Cortex of kidney (tissue), 1 donor: ENCODE measurements at places on chromosomes 11 and 22.

DNA sequence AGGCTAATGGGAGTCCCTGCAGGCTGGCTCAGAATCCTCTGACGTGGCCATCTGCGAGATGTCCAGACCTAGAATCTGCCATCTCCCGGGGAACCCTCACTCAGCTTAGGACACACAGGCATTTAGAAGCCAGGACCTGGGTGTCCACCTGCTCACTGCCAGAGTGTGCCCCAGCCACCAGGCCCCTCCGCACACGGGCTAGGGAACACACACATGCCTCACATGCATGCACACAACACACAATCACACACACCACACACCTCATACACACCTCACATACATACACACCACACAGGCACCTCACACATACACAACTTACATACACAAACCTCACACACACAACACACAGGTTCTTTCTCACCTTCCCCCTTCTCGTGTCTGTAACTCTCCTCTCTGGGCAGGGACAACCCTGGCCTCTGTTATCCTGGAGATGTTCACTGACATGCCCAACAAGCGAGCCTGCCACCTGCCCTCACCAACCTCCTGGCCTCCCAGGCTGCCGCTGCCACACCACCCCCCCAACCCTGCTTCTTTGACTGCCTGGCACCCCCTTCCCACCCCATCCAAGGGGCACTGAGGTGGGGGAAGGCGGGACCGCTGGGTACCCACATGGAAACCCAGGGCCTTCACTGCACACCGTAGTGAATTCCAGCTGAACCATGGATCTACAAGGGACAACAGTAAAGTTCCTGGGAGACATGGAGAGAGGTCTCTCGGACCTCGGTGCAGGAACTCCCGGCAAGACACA, 38.1 kb downstream of the GNB1L start:
- no peak for DNase-seq

DNA sequence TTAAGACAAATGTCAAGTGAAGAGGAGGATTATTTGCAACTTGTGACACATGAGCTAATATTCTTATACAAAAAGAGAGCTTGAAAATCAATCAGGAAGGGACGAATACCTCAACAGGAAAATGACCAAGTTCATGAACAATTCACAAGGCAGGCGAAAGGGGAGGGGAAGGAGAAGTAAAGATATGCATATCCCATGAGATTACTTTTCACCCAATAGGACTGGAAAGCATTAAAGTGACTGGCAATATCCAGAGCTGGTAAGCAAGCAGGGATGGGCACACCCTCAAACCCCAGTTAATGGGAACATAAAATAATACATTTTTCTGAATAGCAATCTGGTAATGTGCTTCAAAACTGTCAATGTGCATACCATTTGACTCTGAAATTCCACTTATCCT, 129.5 kb downstream of the SLC1A2 start:
- DNase-seq = no peak

- no peak for DNase-seq
Measured at GRCh38 chr11:776561-777287, 563 bp downstream of the GATD1 start.

DNA sequence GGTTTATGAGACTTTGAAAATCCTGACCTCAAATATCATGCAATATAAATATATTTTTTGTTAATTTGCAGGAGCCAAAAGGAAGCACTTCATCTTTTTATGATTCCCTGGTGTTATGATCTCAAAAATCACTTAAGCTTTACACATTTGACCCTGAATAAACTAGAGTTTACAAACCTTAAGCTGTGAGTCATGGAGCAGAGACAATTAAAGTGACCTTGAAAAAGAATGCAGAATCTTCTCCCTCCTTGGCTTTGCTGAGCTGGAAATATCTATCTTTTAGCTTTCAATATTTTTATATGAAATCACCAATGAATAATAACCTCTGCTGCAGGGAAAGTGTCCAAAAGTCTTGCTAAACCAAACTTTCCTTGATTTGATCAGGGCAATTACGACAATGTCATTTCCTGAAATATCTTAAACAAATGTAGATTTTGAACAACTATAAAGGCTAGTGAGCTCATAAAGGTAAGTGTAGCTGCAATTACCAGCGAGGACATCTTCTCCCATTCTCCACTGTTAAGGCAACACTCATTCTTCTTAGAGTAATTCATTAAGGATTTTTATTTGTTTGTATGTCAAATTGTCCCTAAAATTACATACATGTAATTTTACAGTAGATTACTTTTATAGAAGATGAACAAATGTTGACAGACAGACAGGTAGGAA, 747.0 kb upstream of the LUZP2 start:
- no peak for DNase-seq

DNA sequence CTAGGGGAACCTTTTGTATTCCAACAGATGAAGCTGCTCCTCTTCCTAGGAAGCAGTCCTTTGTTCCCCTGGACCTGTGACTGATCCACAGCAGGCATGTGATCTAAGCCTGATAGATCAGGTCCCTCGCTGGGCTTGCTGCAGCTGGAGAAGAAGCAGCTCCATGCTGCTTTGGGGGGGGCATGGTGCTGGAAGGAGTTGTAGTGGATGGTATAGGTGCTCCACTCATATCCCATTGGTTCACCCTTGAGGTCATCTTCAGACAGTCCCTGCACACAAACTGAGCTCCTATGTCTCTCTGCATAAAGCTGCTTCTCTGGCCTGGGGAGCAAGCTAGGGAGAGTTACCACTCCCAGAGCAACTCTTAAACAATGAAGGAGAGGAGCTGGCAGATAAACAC, 9.5 kb upstream of the RIC3 start:
- no peak for DNase-seq

- no peak for DNase-seq
Measured at GRCh38 chr11:16191212-16191867, 165.0 kb downstream of the SOX6 start.

GRCh38 chr11:70290361-70291065, 20.0 kb downstream of the PPFIA1 start:
- no peak for DNase-seq

GRCh38 chr11:69445131-69445470, 36.4 kb upstream of the LINC01488 start:
- DNase-seq = no peak

DNA sequence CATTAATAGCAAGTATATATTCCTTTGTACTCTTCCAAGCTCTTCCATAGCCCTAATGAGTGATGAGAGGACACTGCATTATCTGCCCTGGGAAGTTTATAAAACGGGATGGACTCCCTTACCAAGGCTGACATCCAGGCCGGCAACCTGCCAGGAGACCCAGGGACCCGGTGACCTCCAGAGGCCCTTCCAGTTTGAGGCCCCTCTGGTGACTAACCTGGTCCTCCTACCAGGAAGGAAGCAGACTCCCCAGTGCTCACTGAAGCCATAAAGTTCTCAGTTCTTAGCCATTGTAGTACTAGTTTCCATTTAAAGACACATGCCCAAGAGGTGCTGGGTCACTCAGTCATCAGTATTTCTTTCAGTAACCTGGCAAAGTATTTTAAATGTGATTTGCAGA, 345.4 kb downstream of the TENM4 start:
- DNase-seq = no peak

DNA sequence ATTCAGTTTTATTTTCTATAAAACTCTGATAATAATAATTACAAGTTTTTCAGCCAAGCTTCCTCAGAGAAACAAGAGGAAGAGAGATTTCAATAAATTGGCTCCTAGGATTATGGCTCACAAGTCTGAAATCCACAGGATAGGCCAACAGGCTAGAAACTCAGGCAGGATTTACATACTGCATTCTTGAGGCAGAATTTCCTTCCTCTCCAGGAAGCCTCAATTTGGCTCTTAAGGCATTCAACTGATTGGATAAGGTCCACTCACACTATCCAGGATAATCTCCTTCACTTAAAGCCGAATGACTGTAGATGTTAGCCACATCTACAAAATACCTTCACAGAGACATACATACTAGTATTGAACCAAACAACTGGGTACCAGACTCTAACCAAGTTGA, 120.3 kb upstream of the FAT3 start:
- no peak for DNase-seq

- no peak for DNase-seq
Measured at GRCh38 chr22:30979932-30980331, 10.9 kb downstream of the TUG1 start.

- DNase-seq = no peak
Measured at GRCh38 chr11:4637662-4638047, 378 bp downstream of the OR51D1 start.

DNA sequence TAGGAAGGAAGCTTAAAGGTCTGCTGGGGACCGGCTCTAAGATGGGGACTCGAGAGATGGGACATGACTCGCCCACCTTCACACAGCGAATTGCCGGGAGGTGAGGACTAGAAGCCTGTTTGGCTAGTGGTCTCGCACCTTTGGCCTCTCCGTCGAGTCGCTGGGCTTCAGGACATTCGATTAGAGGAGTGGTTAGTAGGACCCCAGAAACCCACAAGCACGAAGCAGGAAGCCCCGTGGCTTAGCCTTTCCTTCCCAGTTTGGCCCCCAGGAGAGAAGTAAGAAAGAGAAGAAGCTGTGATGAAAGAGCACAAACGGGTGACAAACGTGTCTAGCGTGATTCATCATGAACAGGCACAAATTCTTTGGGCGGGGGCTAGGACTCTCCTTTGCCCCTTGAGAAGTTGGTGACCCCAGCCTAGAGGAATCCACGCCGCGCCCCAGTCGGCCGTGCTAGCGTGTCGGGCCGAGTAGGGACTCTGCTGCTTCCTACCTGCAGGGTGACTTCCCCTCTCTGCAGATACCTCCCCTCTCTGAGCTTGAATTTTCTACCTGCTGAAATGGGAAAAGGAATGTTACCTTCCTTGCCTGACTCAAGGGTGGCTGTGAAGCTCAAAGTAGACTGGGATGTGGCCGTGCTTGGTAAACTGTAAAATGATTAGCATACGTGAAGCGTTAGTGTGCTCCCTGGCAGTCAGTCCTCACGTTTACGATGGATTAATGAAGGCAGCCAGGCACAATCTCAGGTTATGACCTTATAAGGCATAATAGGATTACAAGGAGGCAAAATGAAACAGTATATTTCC, 1.1 kb upstream of the ADM start:
- DNase-seq = no peak

- DNase-seq = no peak
Measured at GRCh38 chr11:91299980-91300379, 924.6 kb upstream of the FAT3 start.

- DNase-seq = no peak
Measured at GRCh38 chr22:23103199-23103954, 33.1 kb downstream of the GNAZ start.

DNA sequence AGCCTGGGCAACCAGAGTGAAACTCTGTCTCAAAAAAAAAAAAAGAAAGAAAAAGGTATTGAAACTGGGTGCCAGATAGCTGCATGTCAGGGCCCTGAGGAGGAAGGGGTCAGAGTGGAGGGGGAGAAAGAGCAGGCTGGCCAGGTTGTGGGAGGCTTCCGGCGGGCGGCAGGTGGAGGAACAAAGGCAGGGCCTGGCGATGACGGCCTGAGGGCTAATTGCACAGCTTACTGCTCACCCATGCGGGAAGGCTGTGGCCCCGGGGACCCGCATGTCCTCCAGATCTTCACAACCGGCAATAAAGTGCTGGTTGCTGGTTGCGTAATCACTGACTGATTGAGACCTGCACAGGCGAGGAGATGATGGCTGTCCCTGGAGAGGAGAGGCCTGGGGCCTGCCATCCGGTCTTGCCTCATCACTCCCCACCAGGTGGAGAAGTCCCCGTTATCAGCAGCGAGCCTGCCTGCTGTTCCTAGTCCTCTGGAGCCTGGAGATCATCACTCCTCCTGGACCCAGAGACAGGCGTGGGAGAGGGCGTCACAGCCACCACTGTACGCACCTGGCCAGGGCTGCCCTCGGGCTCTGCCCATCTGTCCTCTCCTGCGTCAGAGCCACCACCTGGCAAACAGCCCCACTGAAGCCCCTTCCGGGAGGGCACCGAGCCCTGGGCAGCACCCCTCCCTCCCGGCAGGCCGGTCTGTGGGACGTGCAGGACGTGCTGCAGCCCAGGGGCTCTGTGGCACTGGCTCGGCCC, 18.7 kb downstream of the H19 start:
- DNase-seq = no peak

DNA sequence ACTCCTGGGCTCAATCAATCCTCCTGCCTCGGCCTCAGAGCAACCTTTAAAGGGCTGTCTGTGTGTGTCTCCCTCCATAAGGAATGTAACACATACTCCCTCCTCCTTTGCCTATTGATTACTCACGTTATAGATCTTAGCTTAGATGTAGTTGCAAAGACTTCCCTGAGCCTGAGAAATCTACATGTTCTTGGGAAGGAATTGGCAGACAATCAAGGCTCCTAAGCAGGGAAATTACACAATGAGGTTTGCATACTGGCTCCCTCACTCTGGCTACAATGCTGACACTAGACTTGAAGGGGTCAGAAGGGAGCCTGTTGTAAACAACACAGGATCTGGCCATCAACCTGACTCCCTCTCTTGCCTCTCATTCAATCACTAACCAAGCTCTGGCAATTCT, 5.2 kb upstream of the OLFML1 start:
- no peak for DNase-seq

DNA sequence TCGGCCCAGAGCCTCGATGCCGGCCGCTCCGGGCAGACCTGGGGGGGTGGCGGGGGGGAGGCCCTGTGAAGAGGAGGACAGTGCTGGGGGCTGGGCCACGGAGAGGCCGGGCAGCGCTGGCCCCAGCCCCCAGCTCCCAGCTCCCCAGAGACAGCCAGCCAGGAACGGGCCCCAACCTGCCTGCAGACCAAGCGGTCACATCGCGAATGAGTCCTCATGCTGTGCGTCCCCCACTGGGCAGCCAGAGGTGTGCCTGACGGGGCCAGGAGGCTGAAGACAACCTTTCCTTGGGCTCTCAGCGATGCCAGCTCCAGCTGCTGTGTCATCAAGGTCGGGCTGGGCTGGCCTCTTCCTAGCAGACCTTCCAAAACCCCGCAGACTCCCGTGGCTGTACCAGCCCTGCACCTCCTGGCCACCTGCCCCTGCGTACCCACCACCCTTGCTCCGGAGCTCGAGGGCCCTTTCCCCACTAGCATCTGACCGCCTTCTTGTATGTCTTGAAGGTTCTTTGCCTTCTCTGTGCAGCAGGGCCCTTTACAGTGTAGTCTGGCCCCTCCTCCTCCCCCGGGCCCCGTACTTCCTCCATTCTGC, 88.4 kb downstream of the CDKN1C start:
- no peak for DNase-seq

DNA sequence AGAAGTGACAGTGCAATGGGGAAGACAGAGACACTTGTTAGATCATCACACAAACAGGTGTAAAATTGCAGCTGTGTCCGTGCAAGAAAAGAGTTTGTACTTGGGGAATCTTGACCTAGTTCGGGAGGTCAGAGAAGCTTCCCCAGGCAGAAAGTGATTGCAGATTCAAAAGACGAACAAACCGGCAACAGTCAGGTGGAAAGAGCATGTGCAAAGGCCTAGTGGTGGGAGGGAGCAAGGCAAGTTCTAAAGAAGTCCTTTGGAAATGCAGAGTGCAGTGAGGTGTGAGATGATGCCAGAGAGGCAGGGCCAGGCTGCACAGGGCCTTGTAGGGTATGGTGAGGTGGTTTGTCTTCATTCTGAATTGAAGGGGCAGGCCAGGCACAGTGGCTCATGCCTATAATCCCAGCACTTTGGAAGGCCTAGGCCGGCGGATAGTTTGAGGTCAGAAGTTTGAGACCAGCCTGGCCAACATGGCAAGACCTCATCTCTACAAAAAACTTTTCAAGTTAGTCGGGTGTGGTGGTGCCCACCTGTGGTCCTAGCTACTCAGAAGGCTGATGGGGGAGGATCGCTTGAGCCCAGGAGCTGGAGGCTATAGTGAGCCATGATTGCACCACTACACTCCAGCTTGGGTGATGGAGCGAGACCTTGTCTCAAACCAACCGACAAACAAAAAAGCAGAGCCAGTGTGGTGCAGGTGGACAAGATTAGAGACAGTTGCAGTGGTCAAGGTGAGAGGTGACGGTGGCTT, 1.9 kb upstream of the ESS2 start:
- no peak for DNase-seq
